ENCODE measurements at places on chromosomes 5 and 9.

GRCh38 chr5:109857405-109858031 is 167.8 kb downstream of the MAN2A1 start:
- no peak for DNase-seq

GRCh38 chr5:161373345-161373707 is 173.2 kb downstream of the GABRB2 start:
- no peak for DNase-seq

GRCh38 chr9:3656224-3656623 is 130.4 kb upstream of the RFX3 start:
- DNase-seq, result no peak

DNA sequence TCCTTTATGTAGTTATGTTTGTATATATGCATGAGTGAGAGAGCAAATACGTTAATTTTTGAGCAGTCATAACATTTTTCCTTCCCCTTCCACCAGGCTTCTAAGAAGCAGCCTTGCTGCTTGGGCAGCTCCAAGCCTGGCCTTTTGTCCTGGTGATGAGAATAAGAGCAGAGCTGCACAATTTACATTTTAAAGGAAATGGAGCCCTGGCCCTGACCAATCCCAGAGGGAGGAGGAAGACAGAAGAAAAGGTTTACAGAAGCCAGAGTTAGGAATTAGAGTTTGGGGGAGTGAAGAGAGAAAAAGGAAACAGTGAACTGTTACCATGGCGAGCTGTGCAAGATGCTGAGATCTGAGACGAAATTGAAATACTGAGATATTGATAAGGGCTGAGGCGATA is 25.3 kb upstream of the EFNA5 start:
- DNase-seq, result no peak

DNA sequence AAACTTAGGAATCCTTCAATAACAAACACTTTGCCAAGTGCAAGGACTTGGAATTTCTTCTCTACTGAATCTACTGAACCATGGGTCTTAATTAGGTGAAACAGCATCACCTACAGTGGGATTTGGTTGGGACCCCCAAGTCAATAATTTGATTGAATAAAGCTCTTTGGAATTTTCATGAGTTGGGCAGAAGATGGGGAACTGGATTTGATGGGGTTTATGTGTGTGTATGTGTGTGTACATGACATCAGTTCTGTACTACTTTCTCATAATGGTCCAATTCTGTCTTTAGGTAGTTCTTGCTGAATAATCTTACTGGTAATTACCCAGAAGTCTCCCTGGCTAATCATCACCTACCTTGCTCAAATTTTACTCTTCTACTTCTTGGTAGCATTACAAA is 198.4 kb upstream of the TBCA start:
- no peak for DNase-seq

DNA sequence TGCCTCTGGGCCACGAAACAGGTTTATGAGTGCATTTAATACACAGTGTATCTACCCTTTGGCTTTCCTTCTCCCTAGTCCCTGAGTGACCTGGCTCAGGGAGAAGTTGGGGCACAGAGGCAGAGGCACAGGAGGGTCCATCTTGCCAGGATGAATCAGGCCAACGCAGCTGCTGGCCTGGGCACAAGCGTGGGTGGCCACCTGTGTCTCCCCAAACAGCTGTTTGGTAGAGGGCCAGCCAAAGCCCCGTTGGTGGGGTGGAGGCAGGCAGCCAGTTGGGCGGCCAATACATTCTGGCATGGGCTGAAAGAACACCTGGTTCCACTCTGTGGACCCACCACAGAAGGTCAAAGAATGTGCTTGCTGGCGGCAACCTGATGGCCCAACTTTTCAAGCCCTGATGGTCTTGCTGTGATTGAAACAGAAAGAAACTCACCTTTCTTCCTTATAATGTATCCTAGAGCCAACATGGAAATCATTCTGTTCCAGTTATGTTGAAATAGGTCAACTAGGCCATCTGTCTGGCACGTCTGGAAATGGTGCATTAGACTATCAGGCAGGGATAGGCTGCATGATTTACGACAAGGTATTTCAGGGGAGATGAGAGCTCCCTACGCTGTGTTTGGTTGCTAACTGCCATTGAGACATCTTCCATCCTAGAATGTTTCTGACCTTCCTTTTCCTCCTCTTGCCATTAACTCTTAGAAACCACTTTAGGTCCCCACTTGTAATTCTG is 337.4 kb downstream of the ADAMTS6 start:
- no peak for DNase-seq

DNA sequence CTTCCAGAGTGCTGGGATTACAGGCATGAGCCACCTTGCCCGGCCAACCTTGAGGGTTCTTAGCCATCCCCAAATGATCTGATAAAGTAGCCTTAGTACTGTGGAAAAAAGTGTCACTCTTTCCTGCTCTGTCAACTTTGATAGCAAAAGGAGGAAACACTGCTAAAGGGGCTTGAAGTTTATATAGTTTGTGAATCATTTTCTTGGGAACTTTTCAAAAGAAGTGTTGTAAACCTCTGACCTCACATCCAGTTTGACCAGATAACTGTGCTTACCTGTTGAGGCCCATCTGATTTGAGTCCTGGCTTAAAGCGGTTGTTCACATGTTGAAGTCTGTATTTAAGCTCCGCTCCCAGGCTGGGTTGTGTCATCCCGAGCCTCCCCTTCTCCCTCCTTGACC is 303.3 kb downstream of the DOCK8 start:
- DNase-seq, result no peak

DNA sequence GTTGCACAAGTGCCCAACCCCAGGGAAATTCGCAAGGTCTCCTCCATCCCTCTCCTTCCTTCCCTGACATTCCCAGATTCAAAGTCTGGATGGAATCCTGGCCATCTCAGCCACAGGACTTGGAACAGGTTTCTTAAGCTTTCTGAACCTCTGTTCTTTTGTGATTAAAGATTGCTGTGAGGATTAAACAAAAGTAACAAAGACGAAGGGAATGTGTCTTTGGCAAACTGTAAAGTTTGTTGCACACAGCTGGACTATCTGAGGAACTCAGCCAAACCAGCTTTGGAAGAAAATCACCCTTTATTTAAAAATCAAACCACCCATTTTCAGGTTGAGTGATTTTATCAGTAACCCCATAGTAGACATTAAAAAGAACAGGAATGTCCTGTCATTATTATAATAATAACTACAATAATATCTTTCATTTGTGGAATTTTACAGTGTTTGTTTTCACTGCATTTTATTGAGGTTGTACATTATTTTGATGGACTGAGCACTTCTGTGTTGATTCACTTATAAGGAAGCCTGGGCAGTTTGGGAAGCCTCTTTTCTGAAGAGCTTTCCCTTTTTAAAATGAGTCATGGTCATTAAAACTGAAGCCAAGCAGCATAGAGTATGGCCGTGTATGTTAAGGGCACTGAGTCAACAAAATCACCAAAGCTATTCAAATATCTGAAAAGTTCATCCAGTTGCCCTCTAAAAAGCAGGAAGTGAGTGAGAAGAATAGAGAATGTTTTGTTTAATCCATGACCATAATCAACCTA is 310.2 kb downstream of the AGTPBP1 start:
- no peak for DNase-seq

GRCh38 chr5:518721-519120 is 5.5 kb downstream of the SLC9A3 start:
- DNase-seq, result no peak

GRCh38 chr5:139268364-139269202 is 25.0 kb upstream of the MATR3 start:
- DNase-seq, result no peak

- no peak for DNase-seq
These were observed 68.0 kb upstream of the CTNNA1 start for GRCh38 chr5:138685193-138685745.

DNA sequence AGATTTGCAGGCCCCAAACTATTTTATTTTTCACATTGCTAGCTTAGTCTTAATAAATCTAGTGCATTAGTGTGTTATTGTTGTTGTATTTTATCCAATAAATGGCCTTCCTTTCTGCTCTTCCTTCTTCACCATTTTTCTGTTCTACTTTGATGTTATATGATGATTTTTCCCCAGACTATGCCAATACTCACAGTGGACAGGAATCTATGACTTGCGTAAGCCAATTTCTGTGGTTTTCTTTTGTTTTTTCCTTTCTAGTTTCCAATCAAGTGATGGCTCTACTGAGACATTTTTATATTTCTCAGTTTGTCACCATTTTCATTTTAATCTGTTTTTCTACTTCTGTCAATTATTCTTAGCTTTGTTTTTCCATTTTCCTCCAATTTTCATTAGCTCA is 106.8 kb upstream of the FBXL7 start:
- DNase-seq, result no peak

GRCh38 chr5:67515020-67515689 is 318.6 kb upstream of the CD180 start:
- DNase-seq, result no peak

- no peak for DNase-seq
These were observed 16.0 kb downstream of the SLC36A1 start for GRCh38 chr5:151463137-151464029.

DNA sequence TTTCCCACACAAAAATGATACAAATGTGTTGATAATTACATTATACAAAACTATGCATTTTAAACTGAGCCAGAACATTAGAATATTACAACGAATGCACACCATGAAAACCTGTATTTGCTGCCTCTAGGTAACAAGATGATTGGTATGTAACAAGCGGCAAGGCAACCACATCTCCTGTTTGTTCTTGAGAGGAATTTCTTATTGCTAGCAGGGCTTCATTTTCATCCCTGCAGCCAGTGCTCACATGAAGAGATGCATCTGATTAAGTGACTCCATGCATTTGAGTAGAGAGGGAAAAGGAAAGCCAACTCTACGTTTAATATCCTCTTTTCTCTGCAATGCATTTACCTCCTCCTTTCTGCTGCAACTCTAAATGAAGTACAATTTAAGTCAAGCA is 36.6 kb downstream of the FRMD3 start:
- DNase-seq, result no peak

DNA sequence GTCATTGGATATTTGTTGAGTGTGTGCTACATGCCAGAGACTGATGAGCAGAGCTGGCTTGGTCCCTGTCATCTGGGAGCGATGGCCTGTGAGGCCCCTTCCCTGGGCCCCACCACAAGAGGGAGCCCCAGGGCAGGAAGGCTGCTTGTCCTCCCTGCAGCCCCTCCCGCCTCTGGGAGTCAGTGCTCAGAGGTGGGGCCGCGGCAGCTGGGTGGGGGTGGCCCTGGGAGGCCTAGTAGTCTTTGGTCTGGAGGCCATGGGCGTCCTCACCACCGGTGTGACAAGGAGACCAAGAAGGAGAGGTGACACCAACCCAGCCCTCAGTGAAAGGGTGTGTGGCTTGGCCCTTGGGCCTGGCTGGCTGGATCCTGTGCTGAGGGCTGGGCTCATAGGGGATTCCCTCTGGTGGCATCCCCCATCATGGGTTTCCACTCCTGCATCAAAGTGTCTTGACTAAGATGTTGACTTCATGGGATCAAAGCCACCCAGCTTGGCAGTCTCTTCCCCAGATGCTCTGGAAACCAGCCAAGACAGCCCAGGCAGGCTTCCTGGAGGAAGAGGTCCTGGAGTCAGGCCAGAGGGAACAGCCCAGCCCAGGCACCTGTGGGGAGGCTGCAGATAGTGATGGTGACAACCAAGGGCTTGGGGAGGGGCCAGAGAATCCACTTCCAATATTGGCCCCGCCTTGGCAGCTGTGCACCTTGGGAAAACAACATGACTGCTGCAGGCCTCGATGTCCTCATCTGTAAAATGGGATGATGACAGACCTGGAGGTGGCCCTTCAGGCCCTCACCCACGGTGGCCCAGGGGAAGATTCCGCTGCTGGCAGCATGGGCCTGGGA is 166.7 kb downstream of the GAPVD1 start:
- no peak for DNase-seq

- no peak for DNase-seq
These were observed 542.3 kb downstream of the PDE4D start for GRCh38 chr5:59351076-59351794.

DNA sequence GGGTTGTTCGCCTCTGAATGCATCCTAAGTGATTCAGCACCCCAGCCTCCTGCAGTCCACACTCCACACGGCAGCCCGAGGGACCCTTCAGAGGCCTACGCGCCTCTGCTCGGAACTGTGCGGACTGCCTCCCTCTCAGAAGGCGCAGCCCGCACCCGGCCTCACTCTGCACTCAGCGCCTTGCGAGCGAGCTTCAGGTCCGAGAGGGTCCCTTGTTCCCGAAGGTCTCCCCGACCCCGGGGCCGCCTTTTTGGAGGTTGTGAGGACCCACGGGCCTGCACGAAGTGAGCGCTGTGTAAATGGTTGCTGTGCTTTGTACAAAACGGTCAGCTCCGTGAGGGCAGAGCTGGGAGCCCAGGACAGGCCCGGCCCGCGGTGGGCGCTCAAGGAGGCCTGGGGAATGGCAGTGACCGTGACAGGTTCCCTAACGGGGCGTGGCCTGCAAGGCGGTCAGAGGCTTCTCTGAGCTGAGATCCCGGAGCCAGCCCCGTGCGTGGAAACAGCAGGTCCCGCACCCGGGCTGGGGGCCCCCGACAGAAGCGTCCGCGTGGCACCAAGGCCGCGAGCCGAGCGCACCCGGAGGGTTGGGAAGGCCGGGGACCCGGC is 698 bp upstream of the CACNA1B start:
- no peak for DNase-seq

Data from H54 (cell line).